Panc1 (cell line): ENCODE measurements at places on chromosomes 3 and 15.

DNA sequence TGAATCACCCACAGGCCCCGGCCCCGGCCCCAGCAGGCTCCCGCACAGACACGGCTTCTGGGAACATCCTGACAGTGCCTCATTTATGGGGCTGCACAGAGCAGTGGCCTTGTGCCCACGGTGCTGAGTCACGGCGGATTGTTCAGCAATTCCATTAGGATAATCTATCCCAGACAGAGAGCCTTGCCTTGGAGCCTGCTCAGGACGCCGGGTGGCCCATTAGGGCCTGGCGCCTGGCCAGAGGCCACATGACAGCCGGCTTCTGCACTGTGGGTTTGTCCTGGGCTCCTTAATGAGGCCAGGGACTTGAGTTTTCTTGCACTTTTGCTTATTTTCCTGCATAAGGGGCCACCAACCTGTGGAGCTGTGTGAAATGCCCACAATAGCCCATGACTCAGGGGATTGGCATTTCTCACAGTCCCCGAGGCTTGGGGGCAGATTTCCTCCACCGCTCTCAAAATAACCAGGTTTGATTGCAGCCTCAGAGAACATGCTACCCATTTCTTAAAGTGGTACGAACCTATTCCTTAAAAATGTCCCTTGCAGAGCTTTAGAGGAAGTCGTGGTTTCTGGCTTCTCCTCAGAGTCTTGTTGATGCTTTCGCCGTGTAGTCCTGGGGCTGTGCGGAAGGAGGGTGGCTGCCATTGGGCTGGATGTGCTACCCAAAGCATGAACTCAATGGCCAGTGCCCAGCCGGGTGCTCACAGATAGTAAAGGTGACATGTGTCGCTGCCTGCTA lies 19.0 kb downstream of the SYNM start:
- H3K27ac ChIP-seq: peak overlapping the region; percentile 92
- peak overlapping the region; percentile 21 for H3K4me3 ChIP-seq
- H3K4me1 ChIP-seq: peaks cover 38% of the 10 kb centered on the region
- no peaks in the 10 kb centered on the region for H3K27me3 ChIP-seq

GRCh38 chr3:99366663-99367429 lies 271.5 kb upstream of the COL8A1 start:
- H3K4me1 ChIP-seq: no peaks in the 10 kb centered on the region
- no peak overlapping the region for H3K27ac ChIP-seq
- no peaks in the 10 kb centered on the region for H3K27me3 ChIP-seq
- H3K36me3 ChIP-seq: no peaks in the 10 kb centered on the region

GRCh38 chr3:120214176-120214575 lies 70.8 kb downstream of the GPR156 start:
- peaks cover 4% of the 10 kb centered on the region; the same call in 1 of the 2 replicates for H3K27me3 ChIP-seq
- H3K27ac ChIP-seq: no peak overlapping the region
- H3K4me3 ChIP-seq: no peak overlapping the region

DNA sequence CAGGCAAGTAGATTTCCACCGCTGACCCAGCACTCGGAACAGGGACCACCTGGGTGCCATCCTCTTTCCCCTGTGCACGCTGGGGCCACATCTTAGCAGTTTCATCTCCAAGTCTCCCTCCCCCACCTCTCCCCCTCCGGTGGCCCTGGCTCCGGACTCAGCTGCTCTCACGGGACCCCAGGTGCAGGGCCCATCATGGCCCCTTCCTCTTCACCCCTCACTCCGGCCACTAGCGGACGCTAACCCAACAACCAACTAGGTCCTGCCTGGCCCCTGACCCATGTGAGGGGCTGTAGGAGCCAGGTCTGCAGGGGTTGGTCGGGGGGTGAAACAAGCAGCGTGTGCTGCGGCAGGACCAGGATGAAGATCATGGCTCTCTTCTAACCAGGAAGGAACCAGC lies 31.3 kb upstream of the IQSEC1 start:
- H3K4me3 ChIP-seq: no peak overlapping the region
- H3K36me3 ChIP-seq: no peaks in the 10 kb centered on the region
- no peaks in the 10 kb centered on the region for H3K27me3 ChIP-seq
- H3K27ac ChIP-seq: no peak overlapping the region
- no peak for DNase-seq
- H3K4me1 ChIP-seq: peaks cover 24% of the 10 kb centered on the region

GRCh38 chr3:170220871-170221270 lies 1.4 kb upstream of the PRKCI start:
- H3K36me3 ChIP-seq: no peaks in the 10 kb centered on the region
- no peaks in the 10 kb centered on the region; the same call in 1 of the 2 replicates for H3K4me1 ChIP-seq
- no peak overlapping the region for H3K27ac ChIP-seq

DNA sequence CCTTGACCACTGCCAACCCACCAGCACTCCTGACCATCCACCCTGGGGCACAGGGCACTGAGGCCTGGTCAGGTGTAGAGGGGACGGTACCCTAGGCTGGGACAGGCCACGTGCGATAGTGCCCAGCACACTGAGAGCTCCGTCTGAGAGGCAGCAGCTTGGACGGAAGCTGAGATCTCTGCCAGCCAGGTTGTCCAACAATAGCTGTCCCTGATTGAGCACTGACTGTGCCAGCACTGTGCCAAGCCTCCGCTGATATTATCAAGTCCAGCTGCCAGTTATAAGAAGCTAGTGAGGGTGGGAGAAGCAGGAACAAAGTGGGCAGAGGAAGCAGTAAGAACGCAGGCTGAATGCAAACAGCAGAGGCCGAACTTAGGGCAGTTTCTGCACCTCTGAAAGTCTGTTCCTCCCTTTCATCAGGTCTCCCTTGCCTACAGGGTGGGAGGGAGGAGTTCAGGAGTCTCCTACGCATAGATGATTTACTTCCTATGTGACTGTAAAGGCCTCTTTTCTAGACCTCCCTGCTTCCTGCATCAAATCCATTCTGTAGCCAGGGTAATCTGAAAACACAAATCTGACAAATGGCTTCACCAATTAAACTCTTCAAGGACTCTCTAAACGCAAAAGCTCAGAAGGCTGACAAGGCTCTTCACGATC lies 29.7 kb downstream of the MRPS11 start:
- no peak overlapping the region for H3K4me3 ChIP-seq
- H3K36me3 ChIP-seq: no peaks in the 10 kb centered on the region
- no peaks in the 10 kb centered on the region for H3K4me1 ChIP-seq
- H3K27me3 ChIP-seq: no peaks in the 10 kb centered on the region

DNA sequence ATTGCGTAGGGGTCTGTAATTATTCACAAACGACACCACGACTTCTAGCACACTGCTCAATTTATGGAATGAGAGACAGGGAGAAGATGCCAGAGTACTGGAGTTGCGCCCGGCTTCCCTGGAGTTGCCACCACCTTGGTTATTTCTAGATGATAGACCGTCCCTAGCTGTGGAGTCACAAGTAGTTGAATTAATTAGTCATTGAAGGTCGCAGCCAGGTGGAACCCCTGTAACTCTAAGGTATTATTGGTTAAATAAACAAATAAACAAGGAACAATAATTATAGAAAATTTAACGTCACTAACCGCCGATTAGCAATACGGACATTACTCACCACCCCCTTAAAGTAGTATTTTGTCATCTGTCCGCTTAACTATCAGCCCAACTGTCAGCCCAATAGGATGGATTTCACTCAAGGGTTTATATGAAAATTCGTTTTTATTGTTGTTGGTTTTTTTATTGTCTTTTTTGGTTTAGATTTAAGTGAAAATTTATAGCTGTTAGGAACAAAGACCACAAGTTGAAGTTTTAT lies 911 bp upstream of the AZI2 start:
- no peaks in the 10 kb centered on the region for H3K27me3 ChIP-seq
- DNase-seq: no peak
- peaks cover 20% of the 10 kb centered on the region; the same call in 1 of the 2 replicates for H3K4me1 ChIP-seq
- peak overlapping the region; percentile 91 for H3K27ac ChIP-seq
- H3K4me3 ChIP-seq: peak overlapping the region; percentile 78

DNA sequence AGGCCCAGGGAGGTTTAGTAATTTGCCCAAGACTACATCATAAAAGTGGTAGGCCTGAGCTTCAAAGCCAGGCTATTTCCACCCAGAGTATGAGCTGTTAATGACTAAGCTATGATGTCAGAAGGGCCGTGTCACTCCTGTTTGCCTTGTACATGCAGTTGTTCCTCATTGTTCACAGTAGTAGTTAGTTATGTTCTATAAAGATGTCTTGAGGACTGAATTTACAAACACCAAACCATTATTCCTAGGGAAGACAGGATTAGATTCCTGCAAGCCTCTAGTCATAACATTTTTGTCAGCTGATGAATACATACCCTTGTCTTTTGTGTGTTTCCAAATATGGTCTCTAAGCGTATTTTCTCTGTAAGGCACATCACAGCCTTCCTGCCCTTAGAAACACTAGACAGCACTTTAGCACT lies 20.9 kb upstream of the LARS2 start:
- H3K27me3 ChIP-seq: no peaks in the 10 kb centered on the region
- H3K27ac ChIP-seq: no peak overlapping the region
- no peak overlapping the region for H3K4me3 ChIP-seq
- H3K4me1 ChIP-seq: no peaks in the 10 kb centered on the region
- H3K36me3 ChIP-seq: no peaks in the 10 kb centered on the region

GRCh38 chr15:99435877-99436541 lies 129.8 kb upstream of the MEF2A start:
- DNase-seq: no peak
- peaks cover 8% of the 10 kb centered on the region; the same call in 1 of the 2 replicates for H3K4me1 ChIP-seq
- H3K27ac ChIP-seq: no peak overlapping the region
- H3K4me3 ChIP-seq: no peak overlapping the region

GRCh38 chr15:28932361-28932760 lies 46.6 kb downstream of the APBA2 start:
- no peak overlapping the region for H3K4me3 ChIP-seq
- H3K27ac ChIP-seq: no peak overlapping the region
- H3K27me3 ChIP-seq: no peaks in the 10 kb centered on the region

DNA sequence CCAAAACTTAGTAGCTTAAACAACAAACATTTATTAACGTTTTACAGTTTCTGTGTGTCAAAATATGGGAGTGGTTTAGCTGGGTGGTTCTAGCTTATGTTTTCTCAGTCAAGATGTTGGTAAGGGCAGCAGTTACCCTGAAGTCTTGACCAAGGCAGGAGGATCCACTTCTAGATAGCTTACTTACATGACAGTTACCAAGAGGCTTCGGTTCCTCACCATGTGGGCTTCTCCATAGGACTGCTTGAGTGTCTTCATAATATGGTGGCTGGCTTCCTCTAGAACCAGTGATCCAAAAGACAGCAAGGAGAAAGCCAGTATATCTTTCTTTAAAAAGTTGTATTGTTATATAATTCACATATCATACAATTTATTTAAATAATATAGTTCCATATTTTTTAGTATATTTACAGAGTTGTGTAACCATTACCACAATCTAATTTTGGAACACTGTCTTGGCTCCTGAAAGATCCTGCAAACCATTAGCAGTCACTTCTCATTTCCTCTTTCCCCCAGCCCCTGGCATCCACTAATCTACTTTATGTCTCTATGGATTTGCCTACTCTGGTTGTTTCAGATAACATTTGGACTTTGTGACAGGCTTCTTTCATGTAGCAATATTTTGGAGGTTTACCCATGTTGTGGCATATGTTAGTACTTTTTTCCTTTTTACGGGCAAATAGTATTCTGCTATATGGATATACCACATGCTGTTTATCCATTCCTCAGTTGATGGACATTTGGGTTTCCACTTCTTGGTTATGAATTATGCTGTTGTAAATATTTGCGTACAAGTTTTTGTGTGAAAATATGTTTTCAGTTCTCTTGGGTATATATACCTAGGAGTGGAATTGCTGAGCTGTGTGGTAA lies 33.3 kb downstream of the MAPK6 start:
- no peak for DNase-seq
- H3K4me3 ChIP-seq: no peak overlapping the region
- H3K4me1 ChIP-seq: peaks cover 32% of the 10 kb centered on the region
- peaks cover 6% of the 10 kb centered on the region; the same call in 1 of the 2 replicates for H3K36me3 ChIP-seq
- no peaks in the 10 kb centered on the region for H3K27me3 ChIP-seq
- H3K27ac ChIP-seq: no peak overlapping the region

DNA sequence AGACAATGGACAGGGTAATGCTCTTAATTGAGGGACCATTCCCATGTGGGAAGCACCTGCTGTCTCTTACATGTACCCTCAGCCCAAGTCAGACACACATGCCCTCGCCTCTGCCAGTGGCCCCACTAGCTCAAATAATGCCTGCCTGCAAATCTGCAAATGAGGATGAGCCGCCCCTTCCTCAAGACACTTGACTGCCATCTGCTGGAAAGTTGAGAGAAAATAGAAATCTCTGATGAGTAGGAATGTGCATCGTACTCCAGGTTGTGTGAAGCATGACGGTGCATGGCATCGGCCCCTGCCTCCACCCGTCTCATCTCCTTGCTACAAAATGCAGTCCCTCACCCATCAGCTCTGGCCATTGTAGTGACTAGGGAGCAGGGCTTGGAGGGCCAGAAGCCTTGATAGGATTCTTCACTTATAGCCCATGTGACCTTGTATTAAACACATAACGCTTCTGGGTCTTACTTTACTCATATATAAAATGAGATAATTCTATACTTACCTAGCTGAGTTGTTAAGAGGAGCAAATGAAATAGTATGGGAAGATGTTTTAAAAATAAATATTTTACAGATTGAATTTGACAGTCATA lies 6.3 kb upstream of the SCN5A start:
- no peak for DNase-seq
- no peak overlapping the region for H3K4me3 ChIP-seq
- no peak overlapping the region for H3K27ac ChIP-seq
- no peaks in the 10 kb centered on the region for H3K4me1 ChIP-seq
- peaks cover 2% of the 10 kb centered on the region; the same call in 1 of the 2 replicates for H3K27me3 ChIP-seq
- H3K36me3 ChIP-seq: no peaks in the 10 kb centered on the region

- DNase-seq: no peak
- H3K27me3 ChIP-seq: no peaks in the 10 kb centered on the region
- no peak overlapping the region for H3K27ac ChIP-seq
- H3K36me3 ChIP-seq: no peaks in the 10 kb centered on the region
- H3K4me1 ChIP-seq: peaks cover 6% of the 10 kb centered on the region
- H3K4me3 ChIP-seq: no peak overlapping the region
Measured at GRCh38 chr3:56137415-56137814, 330.9 kb downstream of the ERC2 start.

DNA sequence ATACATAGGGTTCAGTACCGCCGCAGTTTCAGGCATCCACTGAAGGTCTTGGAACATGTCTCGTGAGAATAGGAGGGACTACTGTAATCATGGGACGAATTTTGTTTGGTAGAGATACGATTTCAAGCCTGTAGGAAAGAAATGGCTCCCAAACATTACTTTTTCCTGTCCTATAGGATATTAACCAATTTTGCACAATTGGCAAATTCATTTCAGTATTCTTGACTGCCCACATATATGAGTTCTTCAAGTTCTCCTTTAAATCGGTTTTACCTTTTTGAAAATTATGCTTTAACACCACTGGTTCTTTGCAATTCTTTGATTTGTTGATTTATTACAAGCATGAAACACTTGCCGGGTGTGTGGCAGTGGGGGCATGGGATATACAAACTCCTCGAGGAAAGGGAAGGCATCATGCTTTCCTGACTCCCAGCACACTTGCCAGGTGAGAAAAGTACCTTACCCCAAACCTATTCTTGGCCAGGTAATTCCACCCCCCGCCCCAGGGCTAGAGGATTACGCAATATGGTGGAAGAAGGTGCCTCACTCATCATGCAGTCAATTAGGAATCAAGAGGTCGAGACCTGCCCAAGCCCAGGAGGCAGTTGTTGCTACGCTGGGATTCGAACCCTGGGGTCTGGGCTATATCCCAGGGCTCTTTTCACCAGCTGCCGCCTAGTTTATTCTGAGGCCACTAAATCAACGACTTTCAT lies 584 bp upstream of the LARS2 start:
- H3K4me1 ChIP-seq: peaks cover 3% of the 10 kb centered on the region
- H3K27ac ChIP-seq: peak overlapping the region; percentile 91
- H3K36me3 ChIP-seq: no peaks in the 10 kb centered on the region; the same call in 1 of the 2 replicates
